ENCODE measurements at places on chromosomes 12 and 14.

DNA sequence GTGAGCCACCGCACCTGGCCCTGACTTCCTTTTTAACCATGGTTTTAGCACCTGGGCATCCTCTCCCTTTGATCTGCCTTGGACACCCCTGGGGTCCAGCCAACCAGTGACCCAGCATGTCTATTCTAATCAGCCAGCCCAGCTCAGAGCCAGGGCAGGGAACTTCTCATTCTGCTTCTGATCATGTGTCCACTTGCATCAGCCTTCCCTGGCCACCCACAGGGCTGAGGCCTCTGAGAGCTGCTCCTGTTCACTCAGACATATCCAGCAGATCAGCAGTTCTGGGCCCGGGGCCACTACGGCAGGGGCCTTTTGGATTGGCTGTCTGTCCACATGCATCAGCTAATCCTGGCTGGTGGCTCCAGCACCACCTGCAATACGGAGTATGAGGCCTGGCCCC lies 117.9 kb upstream of the MAP1LC3B2 start:
- no peak for DNase-seq

DNA sequence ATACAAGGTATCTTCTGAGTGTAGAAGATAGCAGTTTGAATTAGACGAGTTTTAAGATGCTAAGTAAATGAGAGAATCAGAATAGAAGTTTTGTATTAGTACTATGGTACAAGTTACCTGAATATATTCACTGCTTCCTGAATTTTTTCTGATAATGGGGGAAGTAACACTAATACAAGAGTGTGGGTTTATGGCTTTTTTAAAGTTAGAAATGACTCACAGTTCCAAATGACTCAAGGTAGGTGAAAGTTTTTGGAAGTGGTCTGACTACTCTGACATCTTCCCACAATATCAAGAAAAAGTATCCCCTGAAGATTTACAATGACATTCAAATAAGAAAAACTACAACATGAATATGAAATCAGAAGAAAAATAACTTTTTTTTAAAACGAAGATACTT lies 123.7 kb upstream of the GARIN6 start:
- no peak for DNase-seq

- no peak for DNase-seq
Observed at GRCh38 chr14:102516531-102517391, 7.2 kb upstream of the ANKRD9 start.

- DNase-seq = no peak
Observed at GRCh38 chr12:14262771-14263511, 102.5 kb upstream of the ATF7IP start.

- no peak for DNase-seq
Observed at GRCh38 chr14:100715332-100715731, 11.4 kb upstream of the DLK1 start.

DNA sequence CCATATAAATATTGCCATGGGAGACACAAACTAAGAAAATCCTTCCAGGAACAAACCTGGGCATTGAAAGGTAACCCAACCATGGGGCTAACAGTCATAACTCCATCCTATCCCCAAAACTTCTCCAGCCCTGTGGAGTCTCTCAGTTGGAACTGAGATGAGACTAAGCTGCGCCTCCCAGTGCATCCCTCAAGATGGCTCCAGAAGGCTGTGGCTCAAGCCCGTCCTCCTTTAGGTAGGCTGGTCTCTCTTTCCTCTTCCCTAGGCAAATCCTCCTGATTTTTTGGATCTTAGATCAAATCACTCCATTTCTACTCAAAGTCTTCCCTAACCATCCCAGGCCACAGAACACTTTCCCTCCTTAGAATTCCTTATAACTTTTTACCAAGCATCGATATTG lies 364.3 kb upstream of the CCDC196 start:
- no peak for DNase-seq

- no peak for DNase-seq
Observed at GRCh38 chr12:128353301-128353700, 86.3 kb downstream of the TMEM132C start.

DNA sequence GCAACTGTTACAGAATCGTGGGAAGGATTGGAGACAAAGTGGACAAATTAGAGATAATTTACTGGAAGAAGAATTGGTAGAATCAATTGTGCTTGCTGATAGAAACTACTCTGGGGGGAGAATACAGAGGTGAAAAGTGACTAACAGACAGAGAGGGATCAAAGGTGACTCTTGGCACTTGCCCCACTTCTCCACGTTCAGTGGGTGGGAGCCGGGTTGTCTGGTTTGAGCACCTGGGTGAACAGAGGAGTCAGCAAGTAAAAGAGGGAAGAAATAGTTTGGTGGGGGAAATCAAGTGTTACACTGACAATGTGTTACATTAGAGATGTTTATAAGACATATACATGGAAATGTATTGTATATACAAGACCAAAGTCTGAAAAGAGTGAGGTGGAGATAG lies 69.1 kb downstream of the PPP2R5E start:
- DNase-seq = no peak

DNA sequence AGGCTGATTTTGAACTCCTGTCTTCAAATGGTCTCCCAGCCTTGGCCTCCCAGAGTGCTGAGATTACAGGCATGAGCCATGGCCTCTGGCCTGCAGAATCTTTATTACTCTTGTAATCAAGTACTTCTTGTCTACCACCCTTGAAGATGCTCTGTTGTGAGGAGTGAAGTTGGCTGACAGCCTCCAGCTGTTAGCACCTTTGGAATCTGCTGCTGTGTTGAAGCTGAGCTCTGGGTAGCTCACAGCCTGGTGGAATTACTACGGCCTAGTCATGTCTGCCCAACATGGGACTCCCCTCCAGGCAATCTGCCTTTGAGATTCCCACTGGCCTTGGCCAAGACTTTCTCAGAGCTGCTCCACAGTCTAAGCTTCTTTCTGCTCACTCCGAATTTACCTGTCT lies 5.8 kb upstream of the C12orf75 start:
- no peak for DNase-seq

DNA sequence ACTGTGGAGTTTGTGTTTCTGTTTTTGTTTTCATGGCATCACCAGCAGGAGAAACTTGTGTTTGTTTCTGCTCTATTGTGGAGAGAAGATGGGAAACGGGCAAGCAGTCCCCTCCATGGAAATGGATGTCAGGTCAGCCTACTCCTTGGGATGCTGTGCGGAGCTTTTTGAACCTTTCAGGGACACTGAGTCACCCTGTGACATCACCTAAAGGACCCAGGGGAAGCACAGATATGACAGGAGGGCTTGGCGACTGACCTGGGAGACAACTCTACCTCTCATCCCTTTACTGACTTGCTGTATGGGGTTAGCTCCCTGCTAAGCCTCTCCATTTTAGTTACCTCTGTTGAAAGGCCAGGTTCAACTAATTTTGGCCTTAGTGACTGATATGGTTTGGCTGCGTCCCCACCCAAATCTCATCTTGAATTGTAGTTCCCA lies 706.9 kb upstream of the TMEM132C start:
- no peak for DNase-seq

- DNase-seq = no peak
Observed at GRCh38 chr14:72685456-72685855, 208.4 kb downstream of the DPF3 start.

All from right renal cortex interstitium (tissue), 3 donors.